B cell (primary cell): ENCODE measurements at places on chromosomes 4 and X.

DNA sequence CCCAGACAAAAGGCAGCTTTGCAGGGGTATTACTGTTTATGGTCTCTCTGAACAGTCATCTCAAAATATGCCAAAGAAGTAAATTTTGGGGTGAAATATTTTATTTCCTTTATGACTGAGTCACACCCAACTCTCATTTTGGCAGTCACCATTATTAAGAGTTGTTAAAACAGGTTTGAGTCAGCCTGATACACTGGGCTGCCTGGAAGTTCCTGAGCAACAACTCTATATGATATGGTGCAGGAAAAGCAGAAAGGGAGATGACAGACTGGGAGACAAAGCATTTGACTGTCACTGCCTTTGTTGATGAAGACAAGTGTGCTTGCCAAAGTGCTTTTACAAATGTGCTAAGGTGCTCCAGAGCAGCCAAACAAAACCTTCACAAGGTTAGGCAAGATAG lies 1263.5 kb downstream of the PCDH7 start:
- DNase-seq = no peak

GRCh38 chr4:15132739-15133138 lies 130.5 kb downstream of the CPEB2 start:
- DNase-seq = no peak

GRCh38 chr4:102218656-102219055 lies 126.6 kb downstream of the SLC39A8 start:
- DNase-seq = no peak

DNA sequence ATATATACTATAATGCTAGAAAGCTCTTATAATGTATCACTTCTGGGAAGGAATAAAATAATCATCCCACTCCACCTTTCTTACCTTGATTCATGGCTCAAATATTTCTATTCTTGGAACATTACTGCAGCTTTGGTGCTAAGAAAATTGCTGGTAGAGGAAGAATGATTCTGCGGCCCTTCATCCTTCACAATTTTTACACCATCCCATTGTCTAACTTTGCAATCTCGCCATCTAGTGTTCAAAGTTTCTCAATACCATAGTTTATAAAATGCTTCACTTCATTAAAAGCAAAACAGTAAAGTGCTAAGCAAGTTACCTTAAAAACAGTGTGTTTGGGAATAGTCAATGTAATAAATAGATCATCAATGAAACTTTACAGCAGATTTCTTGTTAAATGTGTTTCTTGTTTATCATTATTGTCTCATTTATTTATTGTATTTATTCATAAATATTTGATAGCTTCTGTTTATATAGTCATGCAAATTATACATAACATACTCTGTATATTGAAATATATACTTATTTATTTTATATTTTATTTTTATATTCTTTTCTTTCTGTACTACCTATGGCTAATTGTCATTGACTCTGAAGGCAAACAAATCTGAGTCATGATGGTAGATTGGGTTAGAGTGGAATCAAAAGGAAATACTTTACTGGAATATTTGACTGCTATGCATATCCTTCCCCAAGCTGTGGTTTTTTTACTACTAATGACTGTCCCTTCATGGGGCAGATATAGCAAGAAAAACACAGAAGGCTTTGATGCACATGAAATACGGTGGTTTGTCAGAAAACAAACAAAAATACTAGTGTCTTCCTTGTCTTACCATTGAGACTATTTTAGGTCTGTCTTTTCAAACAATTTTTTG lies 390.7 kb downstream of the MAPK10 start:
- DNase-seq = peak; percentile 66

- DNase-seq = no peak
These were observed 105.0 kb downstream of the HNRNPD start for GRCh38 chr4:82268826-82269193.
